B cell (primary cell): ENCODE measurements at places on chromosomes 7 and 10. TPM values are rescaled to one million over a fixed set of nuclear protein-coding genes. Genes with fewer than 3 reads are reported as not detected.

Gene TACC2
- polyA plus RNA-seq, result not detected in 2 replicates

Gene RADIL
- polyA plus RNA-seq, result not detected in 2 replicates

Gene LRRN3
- 0.03 and 0.19 TPM in 2 replicates for polyA plus RNA-seq

Gene COBL
- polyA plus RNA-seq, result not detected in 2 replicates

Gene CHST3
- polyA plus RNA-seq, result 0.01 and 0.06 TPM in 2 replicates

Gene FEZF1
- not detected in 2 replicates for polyA plus RNA-seq

Gene PDSS1
- polyA plus RNA-seq, result 4.1 and 4.7 TPM in 2 replicates

Gene C10orf67
- polyA plus RNA-seq, result 0.06 TPM in 1 of 2 replicates, not detected in the other

DNA sequence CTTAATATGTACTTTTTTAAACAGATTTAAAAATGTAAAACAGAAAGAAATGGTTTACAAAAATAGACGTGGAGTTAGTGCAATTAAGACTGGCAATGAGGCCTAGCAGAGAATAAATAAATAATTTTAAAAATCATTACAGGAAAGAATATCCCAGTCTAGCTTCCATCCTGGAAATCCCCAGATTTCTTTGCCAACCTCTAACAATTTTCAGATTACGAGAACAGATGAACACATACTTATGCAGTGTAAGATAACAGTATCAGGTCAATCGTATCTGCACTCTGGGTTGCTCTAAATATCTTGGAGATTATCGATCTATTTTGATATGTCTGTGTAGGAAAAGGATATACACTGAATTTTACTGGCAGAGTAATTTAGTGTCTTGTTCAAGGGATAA is 210.5 kb downstream of the SEMA3A start:
- H3K27ac ChIP-seq, result no peak overlapping the region
- no peaks in the 10 kb centered on the region for H3K36me3 ChIP-seq

GRCh38 chr10:128473396-128473795 is 347.2 kb upstream of the MKI67 start:
- no peaks in the 10 kb centered on the region for H3K36me3 ChIP-seq
- no peaks in the 10 kb centered on the region for H3K27me3 ChIP-seq
- no peak for DNase-seq
- no peaks in the 10 kb centered on the region for H3K4me1 ChIP-seq
- no peak overlapping the region for H3K4me3 ChIP-seq

- no peaks in the 10 kb centered on the region for H3K36me3 ChIP-seq
- DNase-seq, result no peak
- H3K27me3 ChIP-seq, result no peaks in the 10 kb centered on the region
- no peaks in the 10 kb centered on the region for H3K4me1 ChIP-seq
Measured at GRCh38 chr7:4066206-4066605, 615.9 kb upstream of the FOXK1 start.

DNA sequence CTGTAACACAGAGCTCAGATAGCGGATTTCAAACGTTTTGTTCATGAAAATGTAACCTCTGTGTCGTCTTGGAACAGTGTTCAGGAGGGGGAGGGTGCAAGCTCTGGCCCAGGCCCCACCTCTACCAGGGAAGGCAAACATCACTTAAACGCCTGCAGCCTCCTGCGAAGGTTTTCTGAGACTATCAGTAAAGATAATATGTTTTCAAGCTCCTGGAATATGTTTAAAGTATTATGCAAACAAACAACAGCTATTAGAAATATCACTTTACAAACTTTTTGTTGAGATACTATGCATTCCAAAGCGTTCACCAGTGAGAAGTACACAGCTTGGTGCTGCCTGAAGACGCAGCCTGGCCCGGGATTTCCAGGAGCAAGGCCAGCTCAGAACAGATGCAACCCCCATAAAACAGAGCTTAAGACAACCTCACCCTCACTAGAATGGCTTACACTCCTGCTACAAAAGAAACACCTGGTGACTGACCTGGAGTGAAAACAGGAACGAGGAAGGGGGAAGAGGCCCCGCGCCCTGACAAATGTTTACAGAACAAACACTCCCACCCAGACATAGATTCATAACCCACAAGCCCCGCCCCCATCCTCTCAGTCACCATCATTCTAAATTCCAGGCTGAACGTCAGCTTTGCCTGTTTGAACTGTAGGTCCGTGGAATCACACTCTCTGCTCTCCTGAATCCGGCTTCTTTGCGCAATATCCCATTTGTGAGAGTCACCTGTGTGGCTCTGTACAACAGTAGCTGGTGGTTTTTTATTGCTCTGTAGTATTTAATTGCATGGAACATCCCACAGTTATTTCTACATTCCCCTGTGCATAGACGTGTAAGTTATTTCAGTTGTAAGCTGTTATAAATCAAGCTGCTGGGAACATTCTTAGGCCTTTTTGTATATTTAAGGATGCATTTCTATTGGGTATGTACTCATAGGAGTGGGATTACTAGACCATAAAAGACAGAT is 155.0 kb downstream of the PTPRN2 start:
- H3K36me3 ChIP-seq, result no peaks in the 10 kb centered on the region
- no peaks in the 10 kb centered on the region for H3K27me3 ChIP-seq
- no peaks in the 10 kb centered on the region for H3K4me1 ChIP-seq
- H3K27ac ChIP-seq, result no peak overlapping the region

- H3K27me3 ChIP-seq, result no peaks in the 10 kb centered on the region
- no peak overlapping the region for H3K4me3 ChIP-seq
- no peaks in the 10 kb centered on the region for H3K36me3 ChIP-seq
- DNase-seq, result no peak
- H3K27ac ChIP-seq, result no peak overlapping the region
- no peaks in the 10 kb centered on the region for H3K4me1 ChIP-seq
Measured at GRCh38 chr7:106485031-106485551, 175.9 kb downstream of the CCDC71L start.

DNA sequence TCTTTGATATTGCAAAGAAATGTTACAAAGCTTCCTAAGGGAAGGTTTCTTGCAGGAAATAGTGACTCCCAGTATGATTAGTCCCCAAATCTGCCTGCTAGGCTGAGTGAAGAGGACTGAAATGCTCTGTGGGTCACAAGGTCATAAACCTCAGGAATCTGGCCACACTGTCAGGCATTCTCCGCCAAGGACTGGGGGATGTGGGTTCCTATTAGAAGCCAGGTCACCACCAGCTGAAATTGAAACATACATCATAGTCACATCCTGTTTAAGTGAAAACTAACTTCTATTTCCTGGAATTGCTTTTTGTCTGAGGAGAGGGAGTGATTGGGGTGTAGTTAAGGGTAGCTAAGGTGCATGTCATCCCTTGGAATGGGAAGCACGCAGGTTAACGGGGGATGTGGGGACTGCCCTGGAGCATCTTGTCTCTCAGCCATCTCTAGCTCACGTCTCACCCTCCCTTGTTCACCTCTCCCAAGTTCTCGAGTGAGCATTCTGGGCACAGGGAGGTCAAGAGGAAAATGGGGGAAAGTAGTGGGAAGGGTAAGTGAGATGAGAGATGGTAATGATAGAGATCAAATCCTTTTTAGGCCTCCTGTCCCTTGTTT is 12.0 kb upstream of the GSAP start:
- no peaks in the 10 kb centered on the region for H3K36me3 ChIP-seq
- no peak overlapping the region for H3K4me3 ChIP-seq
- H3K27me3 ChIP-seq, result no peaks in the 10 kb centered on the region
- peaks cover 8% of the 10 kb centered on the region for H3K4me1 ChIP-seq
- DNase-seq, result no peak
- no peak overlapping the region for H3K27ac ChIP-seq

- no peaks in the 10 kb centered on the region for H3K27me3 ChIP-seq
- peaks cover 12% of the 10 kb centered on the region for H3K4me1 ChIP-seq
- H3K4me3 ChIP-seq, result no peak overlapping the region
- H3K36me3 ChIP-seq, result no peaks in the 10 kb centered on the region
- no peak overlapping the region for H3K27ac ChIP-seq
Measured at GRCh38 chr10:113379091-113379490, 173.8 kb upstream of the HABP2 start.

- no peak overlapping the region for H3K4me3 ChIP-seq
- H3K27me3 ChIP-seq, result no peaks in the 10 kb centered on the region
- no peaks in the 10 kb centered on the region for H3K4me1 ChIP-seq
- no peak overlapping the region for H3K27ac ChIP-seq
- no peak for DNase-seq
Measured at GRCh38 chr7:27647046-27647445, 15.6 kb downstream of the HIBADH start.

GRCh38 chr10:62149621-62150020 is 119.0 kb downstream of the RTKN2 start:
- H3K4me3 ChIP-seq, result no peak overlapping the region
- H3K4me1 ChIP-seq, result no peaks in the 10 kb centered on the region
- H3K27me3 ChIP-seq, result no peaks in the 10 kb centered on the region
- DNase-seq, result no peak
- no peaks in the 10 kb centered on the region for H3K36me3 ChIP-seq

DNA sequence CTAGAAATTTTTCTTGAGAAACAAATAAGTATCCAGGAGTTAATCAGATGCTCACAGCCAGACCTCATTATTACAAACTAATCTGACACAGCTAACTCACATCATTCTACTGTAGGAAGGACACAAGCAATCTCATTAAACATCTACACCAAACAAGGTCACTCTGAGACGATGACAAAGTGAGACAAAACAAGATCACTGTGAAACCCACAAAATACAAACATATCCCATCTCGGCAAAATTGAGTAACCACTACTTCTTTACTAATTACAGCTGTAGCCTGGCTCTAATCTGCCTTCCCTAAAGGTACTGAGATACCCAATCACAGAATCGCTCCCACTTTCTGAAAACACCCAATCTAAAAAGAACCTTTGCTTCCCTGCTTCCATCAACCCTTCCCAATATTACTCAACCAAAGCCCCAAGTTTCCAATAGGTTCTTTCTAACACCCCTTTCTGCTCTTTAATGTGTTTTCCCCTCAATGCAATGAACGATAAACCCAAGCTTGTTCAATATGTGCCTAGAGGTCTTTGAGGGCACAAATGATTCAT is 26.9 kb downstream of the CCDC6 start:
- H3K4me1 ChIP-seq, result peaks cover 74% of the 10 kb centered on the region
- no peak overlapping the region for H3K4me3 ChIP-seq
- H3K36me3 ChIP-seq, result no peaks in the 10 kb centered on the region
- peak overlapping the region; percentile 5 for H3K27ac ChIP-seq
- no peak for DNase-seq

GRCh38 chr7:15720849-15721471 is 34.5 kb upstream of the MEOX2 start:
- H3K27ac ChIP-seq, result no peak overlapping the region
- H3K27me3 ChIP-seq, result no peaks in the 10 kb centered on the region
- no peak overlapping the region for H3K4me3 ChIP-seq
- no peaks in the 10 kb centered on the region for H3K36me3 ChIP-seq
- no peak for DNase-seq

- H3K4me1 ChIP-seq, result no peaks in the 10 kb centered on the region
- no peak for DNase-seq
- H3K27me3 ChIP-seq, result no peaks in the 10 kb centered on the region
- no peak overlapping the region for H3K4me3 ChIP-seq
Measured at GRCh38 chr10:130409331-130409730, 273.1 kb downstream of the GLRX3 start.
